Endothelial cell of umbilical vein (primary cell): ENCODE measurements at places on chromosomes 16 and 17. TPM values are rescaled to one million over a fixed set of nuclear protein-coding genes. Genes with fewer than 3 reads are reported as not detected.

CRHR1 gene
- not detected in 2 replicates for polyA plus RNA-seq

TMEM238L gene
- not detected in 2 replicates for polyA plus RNA-seq

DNA sequence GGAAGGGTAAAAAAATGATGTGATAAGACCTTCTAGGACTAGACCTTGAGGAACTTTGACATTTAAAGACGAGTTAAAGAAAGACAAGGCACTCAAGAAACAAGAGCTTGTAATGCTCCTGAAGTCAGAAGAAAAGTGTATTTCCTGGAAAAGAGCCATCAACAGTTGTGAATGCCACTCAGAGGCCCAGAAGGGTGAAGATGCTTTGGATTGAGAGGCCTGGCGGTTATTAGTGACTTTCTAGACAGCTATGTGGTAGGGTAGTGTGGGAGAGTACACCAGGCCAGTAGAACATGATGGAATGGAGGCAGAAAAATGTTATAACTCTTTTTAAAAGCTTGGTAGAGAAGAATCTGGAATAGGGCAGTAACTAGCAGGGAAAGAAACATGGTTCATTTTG lies 34.1 kb upstream of the ANKFN1 start:
- H3K4me3 ChIP-seq, result no peak overlapping the region
- H3K27me3 ChIP-seq, result peaks cover 4% of the 10 kb centered on the region
- no peak for DNase-seq

DNA sequence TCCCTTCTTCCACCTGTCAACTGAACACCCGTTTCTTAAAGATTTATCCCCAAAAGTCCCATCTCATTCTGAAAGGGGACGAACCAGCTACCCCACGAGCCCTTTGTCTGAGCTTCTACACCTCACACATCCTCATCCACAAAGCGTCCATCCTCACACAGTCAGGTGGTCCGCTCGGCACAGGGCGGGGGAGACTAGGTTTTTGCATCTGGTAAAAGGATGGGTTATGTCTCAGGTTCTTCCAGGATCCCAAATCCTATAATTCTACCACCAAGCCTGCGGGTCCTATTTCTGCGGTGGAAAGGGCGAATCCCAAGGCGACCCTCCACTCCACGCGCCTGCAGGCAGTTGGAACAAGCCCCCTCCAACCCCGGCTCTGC lies 458 bp downstream of the GFOD2 start:
- H3K36me3 ChIP-seq, result peaks cover 2% of the 10 kb centered on the region
- no peaks in the 10 kb centered on the region for H3K27me3 ChIP-seq
- peaks cover 23% of the 10 kb centered on the region for H3K4me1 ChIP-seq
- peak overlapping the region; percentile 91 for H3K4me3 ChIP-seq
- DNase-seq, result peak; percentile 35
- H3K27ac ChIP-seq, result peak overlapping the region; percentile 46

- no peak overlapping the region for H3K4me3 ChIP-seq
- H3K4me1 ChIP-seq, result no peaks in the 10 kb centered on the region
- H3K27ac ChIP-seq, result no peak overlapping the region
- H3K27me3 ChIP-seq, result no peaks in the 10 kb centered on the region
- no peak for DNase-seq
Measured at GRCh38 chr16:8729779-8730334, 55.4 kb downstream of the ABAT start.

- DNase-seq, result no peak
- H3K4me3 ChIP-seq, result no peak overlapping the region
- no peaks in the 10 kb centered on the region for H3K4me1 ChIP-seq
- H3K36me3 ChIP-seq, result no peaks in the 10 kb centered on the region
Measured at GRCh38 chr17:43874293-43874692, 27.3 kb downstream of the CD300LG start.

- peaks cover 25% of the 10 kb centered on the region for H3K4me1 ChIP-seq
- H3K27ac ChIP-seq, result no peak overlapping the region
- H3K36me3 ChIP-seq, result no peaks in the 10 kb centered on the region
- no peak overlapping the region for H3K4me3 ChIP-seq
- no peaks in the 10 kb centered on the region for H3K27me3 ChIP-seq
Measured at GRCh38 chr17:65820306-65820705, 258.9 kb upstream of the AXIN2 start.

- no peaks in the 10 kb centered on the region for H3K27me3 ChIP-seq
- DNase-seq, result no peak
- H3K4me3 ChIP-seq, result no peak overlapping the region
- no peaks in the 10 kb centered on the region for H3K36me3 ChIP-seq
- no peak overlapping the region for H3K27ac ChIP-seq
Measured at GRCh38 chr16:60686824-60687223, 1349.4 kb downstream of the CDH8 start.
